ENCODE measurements at places on chromosomes 2 and 18. TPM values are rescaled to one million over a fixed set of nuclear protein-coding genes. Genes with fewer than 3 reads are reported as not detected.
A peak's percentile ranks its signal among the peaks of the same experiment; 100 is the strongest.

GALNT5 gene
- total RNA-seq, result not detected

CD207 gene
- total RNA-seq, result not detected

DNA sequence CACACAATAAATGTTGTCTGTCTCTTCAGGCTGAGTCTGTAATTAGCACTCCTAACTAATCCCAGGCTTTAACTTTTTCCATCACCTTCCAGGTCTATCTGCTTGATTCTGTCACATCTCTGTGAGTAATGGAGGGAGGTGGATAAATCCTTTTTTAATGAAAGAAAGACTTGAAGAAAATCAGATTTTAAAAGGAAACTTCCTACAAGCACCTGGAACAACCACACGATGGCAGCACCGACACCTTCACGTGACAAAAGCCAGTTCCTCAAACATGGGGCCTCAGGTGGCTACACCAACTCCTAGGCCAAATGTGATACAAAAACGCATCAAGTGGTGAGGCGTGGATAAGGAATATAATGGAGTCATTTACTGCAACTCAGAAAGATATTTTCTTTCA, 41.8 kb downstream of the TGFBRAP1 start:
- no peak overlapping the region for H3K4me3 ChIP-seq
- no peak overlapping the region for H3K27ac ChIP-seq
- no peaks in the 10 kb centered on the region for H3K27me3 ChIP-seq
- peak; percentile 13 for DNase-seq
- peaks cover 27% of the 10 kb centered on the region for H3K36me3 ChIP-seq

- peak; percentile 71 for DNase-seq
- no peak overlapping the region for H3K4me3 ChIP-seq
- H3K27ac ChIP-seq, result no peak overlapping the region
- no peaks in the 10 kb centered on the region for H3K4me1 ChIP-seq
These were observed 17.3 kb upstream of the AGXT start for GRCh38 chr2:240851078-240851991.

DNA sequence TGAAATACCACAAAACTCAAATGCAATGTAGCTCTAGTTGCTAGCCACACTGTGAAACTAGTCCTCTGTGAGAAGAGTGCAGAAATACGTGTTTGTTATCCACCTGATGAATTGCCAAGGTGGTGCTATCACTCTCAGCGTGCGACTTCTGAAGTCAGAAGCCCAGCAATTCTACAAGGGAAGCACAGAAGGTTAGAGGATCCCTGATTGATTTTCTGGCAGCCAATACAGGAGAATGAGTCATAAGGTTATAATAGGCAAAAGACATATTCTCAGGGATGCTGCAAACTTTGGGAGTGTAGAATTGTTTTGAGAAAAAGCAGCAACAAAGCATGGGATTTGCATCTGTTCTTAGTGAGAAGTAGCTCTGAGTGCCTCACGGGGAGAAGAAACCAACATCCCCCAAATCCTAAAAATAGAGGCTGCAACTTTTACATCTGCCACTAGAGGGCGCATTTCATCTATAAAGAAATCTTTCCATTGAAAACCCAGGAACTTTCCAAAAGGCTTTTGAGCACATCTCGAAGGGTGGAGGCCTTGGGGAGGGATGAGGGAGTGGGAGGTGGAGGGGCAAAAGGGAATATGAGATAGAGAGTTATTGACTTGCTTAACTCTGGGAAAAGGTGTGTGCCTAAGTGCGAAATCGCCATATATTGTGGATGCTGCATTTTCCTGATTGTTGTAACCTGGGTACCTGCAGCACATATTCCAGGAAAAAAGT, 78.0 kb downstream of the TMEM182 start:
- DNase-seq, result no peak
- no peaks in the 10 kb centered on the region for H3K36me3 ChIP-seq
- H3K27me3 ChIP-seq, result no peaks in the 10 kb centered on the region
- H3K4me1 ChIP-seq, result peaks cover 2% of the 10 kb centered on the region
- no peak overlapping the region for H3K27ac ChIP-seq

DNA sequence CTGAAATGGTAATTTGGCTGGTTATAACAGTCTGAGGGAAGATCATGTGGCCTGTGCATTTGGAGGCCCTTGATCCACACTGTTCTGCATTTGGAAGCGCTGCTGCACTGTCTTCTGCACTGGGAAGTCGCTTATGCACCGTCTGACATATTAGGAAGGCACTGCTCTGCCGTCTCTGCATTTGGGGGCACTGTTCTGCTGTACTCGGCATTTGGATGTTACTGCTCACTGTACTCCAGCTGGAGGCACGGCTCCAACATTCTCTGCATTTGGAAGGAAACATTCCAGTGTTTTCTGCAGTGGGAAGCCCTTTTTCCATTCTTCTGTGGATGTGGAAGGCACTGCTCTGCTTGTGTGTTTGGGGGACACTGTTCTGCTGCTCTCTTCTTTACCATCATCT, 9.6 kb upstream of the PROM2 start:
- no peak overlapping the region for H3K4me3 ChIP-seq
- no peaks in the 10 kb centered on the region for H3K27me3 ChIP-seq
- peaks cover 2% of the 10 kb centered on the region for H3K36me3 ChIP-seq
- DNase-seq, result no peak

DNA sequence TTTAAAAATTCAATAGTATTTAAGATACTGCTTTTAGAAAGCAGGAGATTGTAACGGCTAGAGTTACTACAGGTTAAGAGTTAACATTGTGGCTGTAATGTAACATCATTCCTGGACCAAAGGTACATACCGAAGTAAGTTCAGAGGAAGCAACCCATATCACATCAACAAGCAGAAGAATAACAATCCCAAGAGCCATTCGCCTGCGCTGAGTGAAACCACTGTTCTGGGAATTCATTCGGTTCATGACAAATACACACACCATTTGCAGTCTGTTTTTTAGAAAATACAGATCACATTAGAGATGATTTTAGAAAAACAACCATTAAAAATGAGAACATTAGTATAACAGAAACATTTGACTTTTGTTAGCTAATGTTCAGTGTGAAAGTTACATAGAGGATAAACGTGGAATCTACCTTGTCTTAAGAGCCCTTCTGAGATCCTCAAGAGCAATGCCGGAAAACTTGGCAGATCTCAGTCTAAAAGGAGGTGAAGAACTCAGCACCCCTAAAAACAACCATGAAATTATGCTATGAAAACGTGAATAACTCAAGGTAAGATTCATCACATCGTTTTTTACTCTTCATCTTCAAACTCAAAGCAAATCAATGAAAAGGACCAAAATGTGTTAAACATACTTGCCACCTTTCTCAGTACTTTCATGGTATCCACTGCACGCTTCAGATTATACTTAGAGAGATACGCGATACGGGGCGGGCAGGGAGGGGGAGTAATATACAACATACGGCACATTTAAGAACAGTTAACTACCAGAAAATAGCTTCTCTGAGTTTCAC, 1.2 kb downstream of the SLC35F5 start:
- peak overlapping the region; percentile 96 for H3K4me3 ChIP-seq
- H3K27me3 ChIP-seq, result no peaks in the 10 kb centered on the region
- peaks cover 32% of the 10 kb centered on the region for H3K4me1 ChIP-seq
- H3K36me3 ChIP-seq, result peaks cover 16% of the 10 kb centered on the region
- peak overlapping the region; percentile 84 for H3K27ac ChIP-seq

All from activated naive CD8-positive, alpha-beta T cell treated with anti-CD3 and anti-CD28 coated beads for 36 hours (primary cell).